Activated CD8-positive, alpha-beta memory T cell treated with anti-CD3 and anti-CD28 coated beads for 1 hour (primary cell): ENCODE measurements at places on chromosomes 2 and 18.

GRCh38 chr2:231047274-231047922 lies 9.3 kb upstream of the PSMD1 start:
- no peak for DNase-seq

- DNase-seq, result no peak
Measured at GRCh38 chr2:16123421-16123820, 183.1 kb downstream of the MYCN start.

DNA sequence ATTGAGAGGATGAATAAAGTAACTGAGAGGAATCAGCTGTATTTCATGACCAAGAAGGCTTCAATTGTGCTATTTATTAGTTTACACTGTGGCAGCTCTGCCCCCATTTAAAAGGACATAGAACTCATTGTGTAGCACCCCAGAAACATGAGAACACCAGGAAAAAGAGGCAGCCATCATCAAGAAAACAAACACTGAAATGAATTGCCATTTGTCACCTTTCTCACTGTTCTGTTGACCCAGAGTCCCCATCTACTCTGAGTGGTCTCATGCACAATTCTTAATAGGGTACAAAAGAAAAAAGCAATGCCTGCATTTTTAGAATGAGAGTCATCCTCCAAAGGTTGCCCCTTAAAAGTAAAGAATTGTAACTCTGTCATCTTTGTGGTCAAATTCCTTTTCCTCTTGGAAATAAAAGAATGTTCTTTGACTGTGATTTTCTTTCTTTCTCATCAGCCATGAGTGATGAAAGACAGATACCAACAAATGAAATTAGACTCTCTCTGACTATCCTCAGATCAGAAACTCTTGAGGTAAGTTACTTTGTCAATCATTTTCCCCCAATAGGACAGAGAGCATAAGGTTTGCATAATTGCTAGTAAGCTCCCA lies 1941.9 kb upstream of the PIK3C3 start:
- no peak for DNase-seq

- DNase-seq, result no peak
Measured at GRCh38 chr2:19733951-19734425, 167.8 kb downstream of the TTC32 start.

DNA sequence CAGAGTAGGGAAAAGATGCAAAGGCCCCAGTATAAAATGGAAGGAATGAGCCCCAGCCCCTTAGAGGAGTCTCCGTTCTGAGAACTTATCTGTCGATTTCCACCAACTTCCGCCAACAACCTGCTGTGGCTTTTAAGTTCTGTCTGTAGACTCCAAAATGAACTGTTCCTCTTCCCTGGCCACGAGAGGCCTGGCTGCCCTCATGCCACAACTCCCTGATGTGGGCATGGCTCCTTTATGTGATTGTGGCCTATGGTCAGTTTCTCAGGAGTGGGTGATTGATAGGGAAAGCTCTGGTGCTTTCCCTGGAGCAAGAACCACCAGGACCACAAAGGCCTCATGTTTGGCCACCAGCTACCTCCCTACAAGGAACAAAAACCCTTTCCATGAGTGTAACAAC lies 18.8 kb upstream of the CD207 start:
- DNase-seq, result no peak

DNA sequence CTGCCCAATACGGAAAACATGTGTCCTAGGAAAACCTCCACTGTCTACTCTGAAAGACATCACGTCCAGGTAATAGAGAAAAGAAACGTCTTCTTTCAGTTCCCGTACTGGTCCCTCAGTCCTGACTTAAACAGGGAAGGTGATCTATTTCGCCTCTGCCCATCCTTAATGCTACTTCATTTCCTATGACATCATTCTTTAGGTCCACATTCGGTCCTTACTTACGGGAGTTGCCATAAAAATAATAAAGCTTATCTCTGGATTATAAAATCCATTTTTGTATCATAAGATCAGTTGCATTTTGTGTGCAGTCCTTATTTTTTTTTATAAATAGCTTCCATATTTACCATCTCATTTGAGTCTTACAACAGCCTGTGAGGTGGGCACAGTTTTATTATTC lies 3.7 kb downstream of the TGFA start:
- DNase-seq, result no peak

GRCh38 chr18:6610466-6610865 lies 119.0 kb upstream of the ARHGAP28 start:
- no peak for DNase-seq

DNA sequence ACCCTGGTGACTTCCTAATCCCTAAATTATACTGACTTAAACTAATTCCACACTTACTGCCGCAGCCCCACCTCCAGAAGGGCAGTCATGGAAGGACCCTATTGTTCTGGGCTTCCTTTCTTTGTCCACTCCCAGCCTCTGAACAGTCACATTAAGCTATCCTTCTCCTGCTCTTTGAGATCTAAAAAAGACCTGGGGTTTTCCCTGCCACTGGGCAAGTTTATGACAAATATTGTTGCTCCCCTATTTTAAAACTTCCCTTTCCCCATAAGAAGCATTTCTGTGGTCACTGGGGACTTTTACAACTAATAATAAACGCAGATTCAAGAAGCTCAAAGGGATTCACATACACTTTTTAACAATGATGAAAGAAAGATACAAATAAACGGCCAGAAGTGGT lies 47.2 kb upstream of the XPO1 start:
- no peak for DNase-seq

- no peak for DNase-seq
Measured at GRCh38 chr2:675982-676646, 1.1 kb downstream of the TMEM18 start.

DNA sequence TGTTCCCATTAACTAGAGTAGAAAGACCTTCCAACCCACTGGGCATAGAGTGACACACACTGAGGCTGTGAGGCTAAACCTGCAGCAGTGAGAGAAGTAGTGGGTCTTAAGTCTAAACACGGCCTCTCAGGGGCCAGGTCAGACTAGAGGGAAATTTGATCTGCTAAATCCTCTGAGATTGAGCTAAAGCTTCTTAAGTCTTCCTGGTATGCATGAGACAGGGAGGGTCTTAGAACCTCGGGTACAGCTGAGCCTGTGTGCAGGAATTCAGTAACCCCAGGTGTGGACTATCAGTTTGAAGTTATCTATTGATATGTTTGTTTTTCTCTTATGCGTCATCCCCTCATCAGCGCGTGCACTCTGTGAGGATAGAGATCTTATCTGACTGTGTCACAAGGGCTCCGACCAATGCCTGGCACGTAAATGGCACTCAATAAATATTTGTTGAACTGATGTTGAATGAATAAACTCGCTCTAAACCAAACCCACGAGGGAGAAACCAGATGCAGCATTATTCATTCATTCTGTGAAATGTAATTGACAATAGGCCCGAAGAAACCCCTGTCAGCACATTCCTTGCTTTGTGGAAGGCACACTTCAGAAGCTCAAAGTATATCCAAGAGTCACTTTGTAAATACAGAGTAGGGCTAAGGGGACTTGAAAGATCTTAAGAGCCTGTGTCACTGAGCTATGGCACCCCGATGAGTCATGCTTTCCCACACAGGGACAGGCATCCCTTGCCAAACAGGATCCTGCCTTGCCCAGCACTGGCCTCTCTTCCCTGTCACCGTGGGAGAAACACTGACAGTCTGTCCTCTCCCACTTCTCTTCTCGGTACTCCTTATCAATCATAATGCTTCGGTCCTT lies 21.7 kb upstream of the RAB10 start:
- DNase-seq, result no peak

- no peak for DNase-seq
Measured at GRCh38 chr18:36284268-36284667, 13.2 kb upstream of the FHOD3 start.

GRCh38 chr2:62611854-62612253 lies 93.7 kb upstream of the EHBP1 start:
- no peak for DNase-seq

DNA sequence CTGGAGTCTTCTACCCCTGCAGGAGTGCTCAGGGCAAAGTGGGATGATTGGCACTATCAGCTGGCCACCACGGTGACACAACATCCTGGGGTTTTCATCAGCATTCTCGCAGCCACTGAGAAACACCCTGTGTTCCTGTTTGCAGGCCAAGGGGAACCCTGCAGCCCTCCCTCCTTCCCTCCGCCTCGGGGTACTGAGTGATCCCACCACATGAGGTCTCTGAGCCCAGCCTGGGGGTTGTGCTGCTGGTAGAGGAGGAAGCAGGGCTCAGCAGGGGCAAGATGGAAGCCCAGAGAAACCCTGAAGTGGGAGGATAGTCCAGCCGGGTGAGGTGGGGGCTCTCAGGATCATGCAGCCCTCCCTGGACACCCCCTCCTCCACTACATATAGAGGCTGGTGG lies at the start of gene OXER1:
OXER1 (minus strand) TSS at position 40 of the 400 bp plus-strand sequence. CDS start 73 bp downstream, outside the sequence.
- no peak for DNase-seq

DNA sequence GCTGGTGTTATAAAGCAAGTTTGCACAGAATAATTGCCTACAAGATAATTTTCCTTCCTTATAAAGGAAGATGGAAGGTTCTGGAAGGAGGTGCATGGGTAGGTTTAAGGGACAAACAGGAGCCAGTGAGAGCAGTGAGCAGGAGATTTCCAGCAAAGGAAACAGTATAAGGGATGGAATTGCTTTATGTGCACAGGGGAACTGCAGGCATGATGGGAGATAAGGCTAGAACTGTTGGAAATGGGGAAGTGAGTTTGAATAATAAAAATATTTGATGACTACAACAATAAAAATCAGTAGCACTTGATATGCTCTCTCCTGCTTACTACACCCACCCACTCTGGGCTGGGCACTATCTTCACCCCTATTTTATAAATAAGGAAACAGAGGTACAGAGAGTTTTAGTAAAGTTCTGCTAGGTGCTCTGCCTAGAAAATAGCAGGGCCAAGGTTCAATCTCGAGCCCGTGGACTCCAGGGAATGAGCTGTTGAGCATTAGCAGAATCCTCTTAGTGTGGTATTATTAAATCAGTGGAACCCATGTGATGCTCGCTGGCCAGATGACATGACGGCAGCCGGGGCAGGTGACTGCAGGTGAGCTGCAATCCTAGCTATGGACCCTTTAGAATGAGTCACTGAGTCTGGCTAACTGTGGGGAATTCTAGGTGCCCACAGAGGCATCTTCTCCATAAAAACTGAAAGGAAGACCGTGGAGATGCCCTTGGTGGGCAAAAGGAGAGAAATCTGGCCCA lies 302.5 kb downstream of the PIEZO2 start:
- no peak for DNase-seq

DNA sequence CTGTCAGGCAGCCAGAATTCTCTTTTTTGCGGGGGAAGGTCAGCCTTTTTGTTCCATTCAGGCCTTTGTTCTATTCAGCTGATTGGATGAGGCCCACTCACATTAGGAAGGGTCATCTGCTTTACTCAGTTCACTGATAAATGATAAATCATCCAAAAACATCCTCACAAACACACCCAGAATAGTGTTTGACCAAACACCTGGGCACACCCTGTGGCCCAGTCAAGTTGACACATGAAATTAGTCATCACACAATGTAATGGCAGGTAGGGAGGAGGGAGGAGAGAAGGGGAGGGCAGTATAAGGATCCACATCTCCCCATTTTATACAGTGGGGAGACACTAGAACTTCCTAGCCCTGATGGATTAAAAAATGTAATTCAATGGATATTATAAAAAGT lies 8.3 kb upstream of the RMC1 start:
- no peak for DNase-seq

GRCh38 chr18:1020731-1021344 lies 116.2 kb downstream of the ADCYAP1 start:
- DNase-seq, result no peak

DNA sequence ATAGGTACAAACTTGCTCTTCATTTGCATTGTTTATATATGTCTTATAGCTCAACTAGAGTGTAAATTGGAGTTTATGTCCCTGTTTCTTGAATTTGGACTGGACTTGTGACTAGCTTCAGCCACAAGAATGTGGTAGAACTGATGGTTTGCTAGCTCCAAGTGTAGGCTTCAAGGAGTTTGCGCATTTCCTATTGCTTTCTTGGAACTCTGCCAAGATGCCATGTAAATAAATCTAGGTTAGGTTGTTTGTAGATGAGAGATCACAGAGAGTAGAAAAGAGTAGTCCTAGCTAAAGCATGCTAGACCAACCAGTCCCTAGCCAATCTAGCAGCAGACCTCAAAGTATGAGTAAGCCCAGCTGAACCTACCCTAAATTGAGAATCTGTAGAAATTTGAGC lies 183.0 kb upstream of the CYP26B1 start:
- DNase-seq, result no peak

GRCh38 chr2:72124376-72124775 lies 23.3 kb downstream of the CYP26B1 start:
- DNase-seq, result no peak

DNA sequence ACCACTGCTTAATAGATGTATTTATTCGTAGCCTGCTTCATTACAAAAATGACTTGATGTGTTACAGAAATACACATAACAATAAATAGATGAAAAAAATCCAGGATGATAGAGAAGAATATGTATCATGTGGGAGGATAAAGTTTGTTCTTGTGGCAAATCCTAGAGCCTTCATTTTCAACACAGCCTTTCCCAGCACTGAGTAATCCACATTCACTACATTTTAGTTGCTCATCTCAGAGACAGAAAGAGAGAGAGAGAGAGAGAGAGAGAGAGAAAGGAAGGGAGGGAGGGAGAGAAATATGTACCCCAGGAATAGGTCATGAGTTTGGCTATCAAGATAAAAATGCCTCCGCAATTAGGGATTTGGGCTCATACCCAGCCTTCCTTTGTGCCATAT lies 144.3 kb downstream of the RBMS1 start:
- DNase-seq, result no peak

- no peak for DNase-seq
Measured at GRCh38 chr2:4674007-4674406, 970.6 kb downstream of the DCDC2C start.

DNA sequence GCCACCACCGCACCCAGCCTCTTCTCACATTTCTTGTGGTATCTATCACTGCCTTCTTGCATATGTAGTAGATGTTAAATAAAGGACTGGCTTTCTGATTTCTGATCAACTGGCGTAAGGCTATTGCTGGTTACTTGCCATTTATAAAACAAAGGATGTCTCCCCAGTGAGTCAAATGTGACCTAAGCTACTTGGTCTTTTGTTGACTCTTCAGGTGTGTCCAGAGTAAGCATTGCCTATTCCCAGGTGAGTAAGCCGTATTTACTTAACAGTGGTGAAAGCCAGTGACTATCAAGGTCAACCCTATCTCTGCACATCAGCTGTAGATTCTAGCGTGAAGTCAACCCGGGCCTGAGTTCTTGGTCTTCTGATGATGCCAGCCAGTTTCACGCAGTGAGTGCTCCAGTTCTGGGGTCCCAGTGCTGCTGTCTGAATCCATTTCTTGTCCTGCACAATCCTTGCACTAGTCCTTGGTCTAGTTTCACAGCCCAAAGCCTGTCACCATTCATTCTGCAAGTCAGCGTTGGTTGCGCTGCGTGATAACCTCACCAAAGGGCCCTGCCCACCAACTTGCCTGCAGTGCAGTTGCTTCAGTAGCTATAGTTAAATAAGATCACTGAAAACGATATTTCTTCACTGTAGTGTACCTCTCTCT lies 120.2 kb downstream of the GBX2 start:
- no peak for DNase-seq

DNA sequence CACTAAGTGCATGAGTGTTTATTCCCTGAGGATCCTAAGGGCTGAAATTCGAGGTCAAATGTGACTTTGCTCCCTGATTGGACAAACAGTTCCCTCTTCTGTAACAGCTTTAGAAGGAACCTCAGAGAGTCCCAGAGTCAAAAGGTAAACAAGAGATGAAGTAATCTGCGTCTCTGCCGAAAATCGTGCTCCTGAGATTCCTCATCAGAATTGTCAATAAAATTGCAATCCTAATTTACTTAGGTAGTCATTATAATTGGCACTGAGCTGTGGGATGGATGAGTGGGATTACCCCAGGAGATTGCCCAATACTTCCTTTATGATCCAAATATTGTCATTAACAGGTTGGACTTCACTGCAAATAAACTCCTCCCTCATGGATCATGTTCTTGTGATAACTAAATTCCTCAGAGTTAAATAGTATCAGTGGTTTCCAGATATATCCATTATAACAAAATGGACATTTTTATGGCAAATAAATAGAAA lies 907 bp upstream of the SUCLG1 start:
- DNase-seq, result no peak
